ENCODE measurements at places on chromosomes 3 and 15.

DNA sequence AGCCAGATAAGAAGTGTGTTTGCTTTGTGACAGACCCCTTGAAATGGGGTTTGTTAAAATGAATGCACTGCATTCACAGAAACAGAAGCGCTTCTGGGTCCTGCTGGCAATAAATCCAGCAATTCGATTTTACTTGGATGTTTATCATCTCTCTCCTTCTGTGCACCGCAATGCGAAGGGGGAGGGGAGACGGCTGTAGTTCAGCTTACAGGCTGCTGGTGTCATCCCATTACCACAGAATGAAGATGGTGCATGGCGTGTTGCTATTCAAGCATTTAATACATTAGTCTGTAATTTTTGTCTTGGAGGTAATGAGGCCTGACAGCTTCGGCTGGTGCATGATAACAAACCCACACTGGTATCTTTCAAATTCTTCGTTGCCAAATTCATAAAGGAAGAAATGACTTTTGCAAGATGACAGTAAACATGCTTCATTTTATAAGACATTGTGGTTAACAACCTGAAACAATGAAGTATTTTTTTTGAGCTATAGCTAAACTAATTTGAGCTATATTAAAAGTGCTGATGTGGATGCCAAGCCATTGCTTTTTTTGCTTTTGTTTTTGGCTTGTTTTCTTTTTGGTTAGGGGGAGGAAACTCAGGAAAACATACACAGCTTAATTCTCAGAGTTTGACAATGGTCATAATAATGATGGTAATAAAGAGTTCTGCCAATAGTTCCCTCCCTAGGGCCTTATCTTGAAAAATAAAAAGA is 418.3 kb downstream of the OTOL1 start:
- no peak for DNase-seq

DNA sequence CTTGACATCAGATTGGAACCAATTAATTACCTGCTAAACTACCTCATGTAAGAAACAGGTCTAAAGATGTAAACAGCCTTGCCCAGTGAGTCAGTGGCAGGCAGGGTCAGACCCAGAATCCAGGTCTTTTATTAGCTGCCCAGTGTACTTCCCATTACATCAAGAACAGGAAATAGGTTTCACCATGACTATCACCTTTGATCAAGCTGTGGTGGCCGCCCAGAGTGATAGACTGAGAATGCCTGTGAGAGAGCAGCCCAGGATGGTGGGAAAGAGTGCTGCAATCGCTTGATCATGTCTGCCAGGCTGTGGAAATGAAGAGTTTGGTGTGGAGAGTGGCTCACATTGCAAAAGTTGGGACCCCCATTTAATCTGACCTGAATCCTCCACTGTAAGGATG is 61.3 kb upstream of the PIAS1 start:
- DNase-seq = no peak

- DNase-seq = no peak
Measured at GRCh38 chr3:113668015-113668414, 28.4 kb downstream of the USF3 start.

- no peak for DNase-seq
Measured at GRCh38 chr3:154304936-154305335, 19.4 kb downstream of the DHX36 start.

DNA sequence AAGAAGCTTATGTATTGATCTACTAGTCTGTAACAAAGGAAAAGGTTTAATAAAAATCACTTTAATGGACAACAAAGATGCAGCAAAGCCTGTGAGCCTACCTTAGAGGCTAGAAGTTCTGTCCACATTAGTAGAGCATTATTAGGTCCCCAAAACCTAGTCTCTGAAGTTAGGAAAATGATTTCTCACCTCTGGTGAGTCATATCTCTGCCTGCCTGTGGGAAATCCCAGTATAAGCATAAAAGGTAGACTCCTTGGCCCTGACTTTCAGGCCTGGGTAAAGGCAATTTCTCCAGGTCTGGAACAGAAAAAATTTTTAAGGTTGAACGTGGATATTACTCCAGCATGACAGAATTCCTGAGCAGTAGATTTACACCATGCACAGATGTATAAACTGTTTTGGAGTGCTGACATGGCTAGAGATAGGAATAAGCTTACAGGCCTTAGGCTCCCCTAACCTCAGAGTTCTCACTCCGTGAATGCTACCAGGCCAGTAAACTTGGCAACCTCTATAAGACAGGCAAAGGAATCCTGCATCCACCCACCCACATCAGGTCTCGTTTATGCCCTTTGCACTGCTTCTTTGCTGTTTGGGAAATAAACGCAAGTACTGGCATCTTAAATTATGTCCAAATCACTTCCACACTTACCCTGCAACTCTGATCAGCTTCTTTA is 104.1 kb downstream of the SERPINI1 start:
- DNase-seq = no peak

DNA sequence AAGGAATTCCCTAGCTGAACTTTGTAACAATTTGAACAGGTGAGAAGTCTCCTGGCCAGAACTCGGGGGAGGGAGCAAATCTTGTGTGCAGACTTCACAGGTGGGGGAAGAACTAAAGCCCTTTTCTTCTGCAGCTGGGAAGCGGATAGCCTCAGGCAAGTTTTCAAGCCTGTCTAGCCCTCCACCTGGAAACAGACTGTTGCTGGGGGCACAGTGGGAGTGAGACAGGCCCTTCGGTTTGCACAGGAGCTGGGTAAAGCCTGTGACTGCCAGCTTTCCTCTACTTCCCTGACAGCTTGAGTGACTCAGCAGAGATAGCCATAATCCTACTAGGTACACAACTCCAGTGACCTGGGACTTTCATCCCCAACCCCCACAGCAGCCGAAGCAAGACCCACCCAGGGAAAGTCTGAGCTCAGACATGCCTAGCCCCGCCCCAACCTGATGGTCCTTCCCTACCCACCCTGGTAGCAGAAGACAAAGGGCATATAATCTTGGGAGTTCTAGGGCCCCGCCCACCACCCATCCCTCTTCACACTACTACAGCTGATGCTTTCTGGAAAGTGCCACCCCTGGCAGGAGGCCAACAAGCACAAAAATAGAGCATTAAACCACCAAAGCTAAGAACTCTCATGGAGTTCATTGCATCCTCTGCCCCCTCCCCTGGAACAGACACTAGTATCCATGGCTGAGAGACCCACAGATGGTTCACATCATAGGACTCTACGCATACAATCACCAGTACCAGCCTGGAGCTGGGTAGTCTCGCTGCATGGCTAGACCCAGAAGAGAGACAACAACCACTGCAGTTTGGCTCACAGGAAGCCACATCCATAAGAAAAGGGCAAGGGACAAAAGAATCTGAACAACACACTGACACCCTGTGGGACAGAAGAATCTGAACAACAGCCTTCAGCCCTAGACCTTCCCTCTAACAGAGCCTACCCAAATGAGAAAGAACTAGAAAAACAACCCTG is 479.0 kb downstream of the RAP2B start:
- DNase-seq = no peak

DNA sequence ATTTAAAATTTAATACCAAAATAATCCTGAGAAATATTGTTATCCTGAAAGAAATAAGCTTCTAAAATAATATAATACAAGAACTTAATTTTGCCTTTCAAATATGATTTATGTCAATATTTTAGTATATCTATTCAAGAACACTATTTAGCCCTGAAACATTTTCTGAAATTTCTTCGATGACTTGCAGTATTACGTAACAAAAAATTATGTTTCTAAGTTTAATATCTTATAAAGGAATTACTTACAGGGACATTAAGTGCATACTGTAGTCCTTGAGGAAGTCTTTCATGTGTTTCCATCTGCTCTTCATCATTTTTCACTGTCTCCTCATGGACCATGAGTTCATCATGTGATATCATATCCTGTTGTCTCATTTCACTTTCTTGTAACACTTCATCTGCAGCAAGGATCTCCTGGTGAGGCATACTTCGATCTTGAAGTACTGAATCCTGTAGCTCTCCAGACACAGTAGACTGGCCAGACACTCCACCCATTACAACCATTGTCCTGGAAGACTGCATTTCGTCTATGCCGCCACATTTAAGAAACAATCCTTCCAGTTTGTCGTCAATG is 62.0 kb downstream of the ZNF148 start:
- no peak for DNase-seq

- DNase-seq = no peak
Measured at GRCh38 chr3:122031123-122031468, 9.0 kb upstream of the ILDR1 start.

GRCh38 chr15:100224206-100225185 is 117.3 kb downstream of the ADAMTS17 start:
- DNase-seq = no peak

GRCh38 chr15:76866716-76867321 is 38.3 kb downstream of the SCAPER start:
- no peak for DNase-seq

DNA sequence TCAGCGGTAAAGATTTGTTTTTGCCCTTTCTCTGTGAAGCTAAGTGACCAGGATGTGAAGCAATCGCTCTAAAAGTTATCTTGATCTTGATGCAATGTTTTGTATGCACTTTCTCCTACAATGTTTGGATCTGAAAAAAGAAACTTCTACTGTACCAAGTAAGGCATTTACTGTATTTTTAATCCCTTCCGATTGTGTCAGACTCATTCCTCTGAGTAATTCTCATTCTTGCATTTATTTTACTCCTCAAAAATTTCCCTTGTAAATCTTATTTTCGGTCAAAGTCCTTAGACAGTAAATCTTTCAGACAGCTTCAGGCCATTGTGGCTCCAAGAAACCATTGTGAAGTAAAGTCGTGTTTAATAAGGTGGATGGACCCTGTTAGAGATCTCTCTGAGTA is 141.9 kb downstream of the TP63 start:
- no peak for DNase-seq

GRCh38 chr15:81484086-81484955 is 110.3 kb upstream of the TMC3 start:
- no peak for DNase-seq

- DNase-seq = no peak
Measured at GRCh38 chr3:185739264-185739701, 85.6 kb downstream of the IGF2BP2 start.

DNA sequence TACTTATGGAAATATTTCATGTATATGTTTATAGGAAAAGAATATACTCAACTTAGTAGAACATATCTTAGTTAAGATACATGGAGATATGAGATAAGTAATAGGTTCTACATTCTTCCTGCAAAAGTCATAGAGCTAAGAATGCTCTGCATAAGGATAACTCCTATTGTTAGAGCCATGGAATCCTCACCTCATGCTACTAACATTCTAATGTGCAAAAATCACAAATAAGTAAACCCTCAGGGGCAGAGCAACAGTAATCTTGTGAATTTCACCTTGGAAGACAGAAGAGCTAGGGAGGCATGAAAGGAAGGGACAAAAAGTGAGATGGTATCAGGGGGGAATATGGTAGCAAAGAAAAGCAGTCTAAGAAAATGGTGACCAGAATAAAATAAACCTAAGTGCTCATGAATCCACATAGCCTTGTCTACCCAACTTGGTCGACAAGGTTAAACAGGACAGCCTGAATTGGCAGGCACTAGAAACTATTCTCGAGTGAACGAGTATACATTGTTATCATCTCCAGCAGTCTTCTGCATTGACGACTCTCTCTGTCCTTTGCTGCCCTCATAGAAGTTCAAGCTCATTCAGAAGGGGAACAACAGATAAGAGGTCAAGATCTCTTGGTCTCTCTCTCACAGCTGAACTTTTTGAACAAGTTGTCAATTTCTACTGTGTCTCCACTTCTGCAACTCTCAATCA is 52.8 kb downstream of the XRN1 start:
- no peak for DNase-seq

DNA sequence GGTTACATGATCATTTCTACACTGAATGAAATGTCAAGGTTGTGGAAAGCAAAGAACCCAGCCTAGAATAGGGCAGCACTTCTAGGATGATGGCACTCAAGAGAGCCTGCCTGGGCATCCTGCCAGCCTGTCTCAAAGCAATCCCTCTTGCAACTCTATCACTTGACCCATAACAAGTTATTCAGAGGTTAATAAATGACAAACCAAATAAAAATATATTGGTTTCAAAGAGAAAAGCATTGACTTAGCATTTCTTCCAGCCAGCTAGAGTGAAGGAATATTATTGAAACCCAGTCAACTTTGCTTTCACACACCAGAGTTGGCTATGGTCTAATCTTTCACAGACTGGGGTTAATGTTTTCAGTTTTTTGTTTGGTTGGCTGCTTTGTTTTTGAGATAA is 214.6 kb upstream of the UBE2E2 start:
- no peak for DNase-seq

GRCh38 chr3:66592016-66592761 is 91.4 kb upstream of the LRIG1 start:
- DNase-seq = no peak

- DNase-seq = no peak
Measured at GRCh38 chr3:84292128-84292527, 666.7 kb upstream of the CADM2 start.

DNA sequence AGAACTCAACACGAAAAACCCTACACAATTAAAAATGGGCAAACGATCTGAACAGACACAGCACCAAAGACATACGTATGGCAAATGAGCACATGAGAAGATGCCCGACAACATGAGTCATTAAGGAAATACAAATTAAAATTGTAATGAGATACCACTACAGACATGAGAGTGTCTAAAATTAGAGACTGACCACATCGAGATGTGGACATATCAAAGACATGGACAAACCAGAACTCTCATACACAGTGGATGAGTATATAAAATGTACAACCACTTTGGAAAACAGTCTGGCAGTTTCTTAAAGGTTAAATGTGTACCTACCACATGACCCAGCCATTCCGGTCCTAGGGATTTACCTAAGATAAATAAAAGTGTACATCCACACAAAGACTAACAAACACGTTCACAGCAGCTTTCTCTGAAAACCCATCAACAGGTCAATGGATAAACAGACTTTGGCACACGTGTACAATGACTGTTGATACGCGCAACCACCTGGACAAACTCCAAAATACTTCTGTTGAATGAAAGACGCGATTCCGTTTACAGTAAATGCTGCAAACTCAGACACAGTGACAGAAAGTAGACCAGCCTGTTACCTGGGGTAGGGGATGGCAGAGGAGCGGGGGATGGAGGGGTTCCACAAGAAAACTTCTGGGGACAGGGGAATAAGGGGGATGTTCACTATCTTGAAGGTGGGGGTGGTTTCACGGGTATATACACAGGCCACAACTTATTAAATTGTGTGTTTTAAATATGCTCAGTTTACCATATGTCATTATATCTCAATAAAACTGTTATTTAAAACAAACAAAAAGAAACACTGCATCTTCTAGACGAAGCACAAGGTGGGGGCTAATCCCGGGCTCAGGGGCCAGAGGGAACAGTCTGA is 2.1 kb downstream of the TNK2 start:
- DNase-seq = no peak

GRCh38 chr3:31639828-31640227 is 107.1 kb downstream of the STT3B start:
- no peak for DNase-seq
